CD4-positive, alpha-beta T cell treated with Interleukin-21 for 1 hour (primary cell): ENCODE measurements at places on chromosomes 2 and 18.

DNA sequence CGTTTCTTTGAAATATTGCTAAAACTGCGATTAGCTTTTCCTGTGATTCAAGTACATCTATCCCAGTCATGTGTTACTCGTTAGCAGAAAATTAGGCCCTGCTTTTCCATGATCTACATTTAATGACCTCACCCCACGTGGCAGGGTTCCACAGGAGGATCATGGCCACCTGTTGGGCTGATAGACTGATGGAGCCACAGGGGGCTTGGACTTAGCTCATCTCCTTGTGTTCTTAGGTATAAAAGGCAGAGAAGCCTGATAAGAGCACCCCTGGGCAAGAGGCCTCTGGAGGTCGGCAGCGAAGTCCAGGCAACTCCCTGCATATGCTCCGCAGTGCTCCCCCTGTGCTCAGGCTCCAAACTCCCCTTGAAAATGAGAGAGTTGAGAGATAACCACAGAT lies 12.9 kb downstream of the FZD7 start:
- no peak for DNase-seq

DNA sequence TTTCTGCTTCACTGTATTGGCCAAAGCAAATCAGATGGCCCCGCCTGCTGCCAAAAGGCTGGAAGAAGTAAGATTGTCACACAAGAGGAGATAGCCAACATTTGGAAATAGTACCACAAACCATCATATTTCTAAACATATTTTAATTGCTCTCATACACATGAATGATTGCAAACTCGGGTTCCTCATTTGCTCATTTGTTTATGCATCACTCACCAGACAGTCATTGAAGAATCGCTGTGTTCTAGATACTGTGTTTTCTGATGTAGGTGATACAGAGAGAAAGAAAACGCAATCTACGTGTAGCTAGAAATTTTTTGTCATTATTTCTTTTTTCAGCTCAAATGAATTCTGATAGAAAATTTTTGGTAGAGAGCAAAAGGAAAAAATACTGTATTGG lies 1103.4 kb downstream of the TSN start:
- no peak for DNase-seq

GRCh38 chr2:29892585-29893259 lies 28.7 kb downstream of the ALK start:
- DNase-seq, result no peak

GRCh38 chr2:65710779-65711295 lies 278.4 kb upstream of the SPRED2 start:
- DNase-seq, result no peak
